Left cardiac atrium (tissue), 4 donors: ENCODE measurements at places on chromosomes 5 and 9. TPM values are rescaled to one million over a fixed set of nuclear protein-coding genes. Genes with fewer than 3 reads are reported as not detected.

SAPCD2 gene
- 0.39 TPM for total RNA-seq

NDUFA8 gene
- 221 TPM for total RNA-seq

GRCh38 chr5:68334553-68334886 is 119.0 kb downstream of the PIK3R1 start:
- no peak for DNase-seq

DNA sequence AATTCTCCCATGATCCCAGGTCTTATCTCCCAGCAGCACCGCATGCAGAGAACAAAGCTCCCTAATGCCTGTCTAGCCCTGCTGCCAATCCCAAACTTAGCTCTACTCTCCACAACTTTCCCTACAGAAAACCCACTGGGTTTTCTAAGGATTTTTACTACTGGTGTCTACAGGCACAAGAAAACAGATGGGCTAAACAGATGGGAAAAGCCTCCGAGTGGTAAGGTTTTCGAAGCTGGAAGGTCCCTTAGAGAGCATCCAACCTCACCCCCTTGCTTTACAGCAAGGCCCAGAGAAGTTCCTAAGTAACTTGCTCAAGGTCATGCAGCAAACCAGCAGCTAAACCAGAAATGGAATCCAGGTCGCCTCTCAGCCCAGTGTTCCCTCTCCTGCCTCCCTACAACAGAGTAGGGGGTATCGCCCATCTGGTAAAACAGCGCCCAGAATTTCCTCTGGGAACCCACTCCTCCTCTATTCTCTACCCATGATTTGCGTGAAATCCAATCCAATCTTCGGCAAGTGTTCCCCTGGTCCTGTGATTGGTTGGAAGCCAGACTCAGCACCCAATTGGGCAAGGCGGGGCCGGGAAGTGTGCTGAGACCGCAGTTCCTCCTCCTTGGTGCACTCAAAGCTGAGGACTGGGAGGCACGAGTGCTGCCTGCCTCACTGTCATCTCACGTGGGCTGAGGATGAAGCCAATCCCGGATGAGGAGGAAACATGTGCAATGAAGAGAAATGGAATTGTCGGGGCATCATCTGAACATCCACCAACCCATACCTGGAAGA is 20.8 kb downstream of the CPLX2 start:
- DNase-seq, result no peak

CER1 gene
- total RNA-seq, result not detected

ROR2 gene
- total RNA-seq, result 25.4 TPM

GRCh38 chr5:65086234-65086890 is 317.6 kb downstream of the CWC27 start:
- no peak for DNase-seq

- no peak for DNase-seq
These were observed 730.0 kb upstream of the ADAMTS16 start for GRCh38 chr5:4410151-4410550.

DNA sequence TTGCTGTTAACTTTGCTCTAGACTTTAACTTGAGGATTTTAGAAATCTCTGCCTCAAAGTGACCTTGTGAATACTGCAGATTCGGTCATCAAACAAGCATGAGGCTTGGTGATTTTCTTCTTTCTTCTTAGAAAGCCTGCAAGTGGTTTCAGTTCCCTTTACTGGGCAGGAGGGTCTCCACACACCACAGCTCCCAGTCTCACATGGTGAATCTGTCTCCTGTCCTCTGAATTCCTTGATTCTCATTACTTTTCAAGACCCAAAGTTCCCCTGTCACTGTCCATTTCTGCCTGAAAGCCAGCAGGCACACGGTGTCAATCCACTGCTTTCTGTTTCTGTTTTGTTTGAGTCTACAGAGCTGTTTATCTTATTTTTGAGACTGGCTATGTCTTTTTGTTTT is 14.1 kb downstream of the HSPB3 start:
- no peak for DNase-seq

MEIKIN gene
- not detected for total RNA-seq

DNA sequence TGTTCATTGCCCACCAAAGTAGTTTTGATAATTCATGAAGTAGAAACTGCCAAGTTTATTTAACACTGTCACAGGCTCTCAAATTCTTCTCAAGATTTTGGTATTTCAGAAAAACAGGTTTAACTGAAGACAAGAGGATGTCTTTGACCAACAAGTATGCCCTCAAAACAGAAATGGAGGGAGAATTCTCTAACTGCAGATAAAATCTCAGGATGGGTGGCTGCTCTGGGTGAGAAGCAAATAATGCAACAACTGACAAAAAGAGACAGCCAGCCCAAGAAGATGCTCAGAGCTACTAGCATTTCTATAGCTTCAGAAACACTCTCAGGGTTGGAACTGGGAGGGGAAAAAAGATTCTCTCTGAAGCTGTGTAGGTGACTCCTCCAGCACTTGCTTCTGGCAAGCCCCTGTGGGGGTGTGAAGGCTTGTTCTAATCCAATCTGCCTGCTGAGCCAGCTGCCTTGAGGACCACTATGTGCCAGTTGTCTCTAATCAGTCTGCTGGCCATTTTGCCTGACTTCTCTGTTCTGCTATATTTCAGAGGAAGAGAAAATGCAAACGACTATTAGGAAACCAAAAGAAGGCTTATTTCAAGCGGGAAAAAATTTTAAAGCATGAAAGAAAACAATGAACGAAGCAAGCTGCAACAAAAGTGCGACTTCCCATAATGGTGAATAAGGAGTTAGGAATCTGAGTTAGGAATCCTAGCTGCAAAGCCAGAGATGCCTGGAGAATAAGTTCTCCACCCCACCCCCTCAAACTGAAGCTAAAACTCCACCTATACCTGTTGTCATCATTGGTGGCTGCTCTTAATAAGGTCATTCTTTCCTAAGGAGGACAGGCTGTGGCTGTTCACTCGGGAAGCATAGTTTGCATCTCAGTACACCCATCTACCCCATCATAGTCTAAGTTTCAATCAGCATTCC is 147.5 kb downstream of the GNAQ start:
- no peak for DNase-seq

IFNE gene
- not detected for total RNA-seq

GRCh38 chr9:69081261-69081660 is 45.7 kb downstream of the FXN start:
- no peak for DNase-seq

- DNase-seq, result no peak
These were observed 215.7 kb upstream of the ZNF608 start for GRCh38 chr5:124962111-124962510.

DNA sequence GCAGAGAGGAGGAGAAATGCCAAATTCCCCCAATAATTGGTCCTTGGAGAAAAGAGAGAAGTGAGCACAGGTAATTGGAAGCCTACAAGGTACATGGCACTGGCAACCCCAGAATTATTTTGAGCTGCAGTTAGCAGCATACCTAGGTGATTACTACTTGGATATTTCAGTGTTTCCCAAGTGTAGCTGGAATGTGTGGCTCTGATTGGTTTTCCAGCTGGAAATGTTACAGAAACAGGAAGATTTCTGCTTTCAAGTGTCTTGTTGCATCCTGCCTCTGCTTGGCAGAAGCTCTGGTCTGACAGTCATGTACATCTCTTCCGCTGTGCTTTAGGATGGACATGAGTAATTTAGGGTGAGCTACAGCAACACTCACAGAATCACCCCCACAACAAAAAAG is 262.1 kb downstream of the ENC1 start:
- DNase-seq, result no peak

- DNase-seq, result no peak
These were observed 82.3 kb downstream of the SPTLC1 start for GRCh38 chr9:92032891-92033290.

DNA sequence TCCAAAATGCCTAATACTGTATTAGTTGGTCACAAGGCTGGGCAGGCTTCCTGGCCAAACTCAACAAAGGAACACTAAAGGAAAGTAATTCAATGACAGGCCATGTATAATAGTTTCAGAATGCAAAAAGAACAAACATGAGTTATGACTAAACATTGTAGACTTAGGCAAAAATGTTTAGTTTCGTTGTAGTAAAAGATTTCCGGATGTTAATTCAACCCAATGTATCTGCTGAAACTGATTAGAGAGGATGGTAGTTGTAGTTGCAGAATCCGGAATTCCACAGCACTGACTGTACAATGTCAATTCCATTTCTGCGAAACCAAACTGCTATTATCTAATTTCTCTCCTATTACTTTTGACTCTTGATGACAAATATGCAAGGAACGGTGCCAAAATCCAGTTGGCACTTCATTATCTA is 117.9 kb upstream of the FST start:
- peak; percentile 20 for DNase-seq

- DNase-seq, result peak; percentile 31
These were observed 150.1 kb downstream of the OSTF1 start for GRCh38 chr9:75238311-75238976.

DNA sequence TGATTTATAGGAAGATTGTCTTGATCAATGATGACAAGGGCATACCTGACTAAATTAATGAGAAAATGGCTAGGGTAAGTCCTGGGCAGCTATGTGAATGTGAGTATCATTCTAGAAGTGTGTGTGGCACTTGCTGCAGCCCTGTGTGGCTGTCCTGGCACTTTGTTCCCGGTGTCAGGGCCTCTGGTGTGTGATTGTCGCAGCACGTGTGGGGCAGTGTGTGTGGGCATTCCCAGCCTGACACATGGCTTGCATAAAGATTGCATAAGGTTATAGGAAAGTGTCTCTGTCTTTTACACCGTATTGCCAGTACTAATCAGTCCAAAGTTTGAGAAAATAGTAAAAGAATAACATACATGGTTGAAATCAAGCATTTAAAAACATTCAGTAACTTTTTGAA is 74.4 kb downstream of the TRIO start:
- DNase-seq, result no peak

- peak; percentile 34 for DNase-seq
These were observed 10.4 kb downstream of the PTCH1 start for GRCh38 chr9:95506428-95506677.

- peak; percentile 19 for DNase-seq
These were observed 49.8 kb downstream of the DBH start for GRCh38 chr9:133685653-133686609.

SH3RF2 gene
- total RNA-seq, result 56.2 TPM

DNA sequence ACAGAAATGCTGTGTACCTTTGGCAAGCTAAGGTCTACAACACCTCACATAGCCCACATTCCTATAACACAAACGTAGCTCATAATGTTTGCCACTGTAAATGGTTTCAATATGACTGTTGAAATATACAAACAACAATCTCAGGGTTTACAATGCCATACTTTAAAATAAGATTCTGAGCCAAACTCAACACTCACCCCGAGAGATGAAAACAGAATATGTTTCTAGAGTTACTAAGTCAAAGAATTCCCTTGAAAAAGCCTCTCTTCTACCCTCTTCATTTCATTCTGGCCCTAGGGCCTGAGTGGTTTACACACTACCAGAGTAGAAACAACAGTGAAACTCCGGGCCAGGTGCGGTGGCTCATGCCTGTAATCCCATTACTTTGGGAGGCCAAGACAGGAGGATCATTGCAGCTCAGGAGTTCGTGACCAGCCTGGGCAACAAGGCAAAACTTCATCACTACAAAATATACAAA is 72.6 kb downstream of the MYO10 start:
- no peak for DNase-seq

DNA sequence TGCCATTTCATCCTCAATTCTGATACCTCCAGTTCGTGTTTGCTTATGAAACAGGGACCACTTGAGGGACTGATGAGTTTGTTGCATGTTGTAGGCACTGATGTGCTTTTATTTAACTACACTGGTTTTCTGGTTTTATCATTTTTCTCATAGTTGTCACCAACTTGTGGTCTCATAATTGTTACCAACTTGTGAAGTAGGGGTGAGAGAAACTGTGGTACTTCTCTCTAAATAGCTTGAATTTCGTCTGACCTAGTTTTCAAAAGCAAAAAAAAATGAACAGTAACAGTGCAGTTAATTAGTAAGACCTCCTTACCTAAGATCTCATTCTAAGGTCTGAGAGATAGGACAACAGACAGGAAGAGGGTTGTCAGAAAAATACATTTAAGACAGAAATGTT is 78.0 kb downstream of the ANXA2R start:
- no peak for DNase-seq

GRCh38 chr9:77392328-77392727 is 215.0 kb downstream of the VPS13A start:
- no peak for DNase-seq

DNA sequence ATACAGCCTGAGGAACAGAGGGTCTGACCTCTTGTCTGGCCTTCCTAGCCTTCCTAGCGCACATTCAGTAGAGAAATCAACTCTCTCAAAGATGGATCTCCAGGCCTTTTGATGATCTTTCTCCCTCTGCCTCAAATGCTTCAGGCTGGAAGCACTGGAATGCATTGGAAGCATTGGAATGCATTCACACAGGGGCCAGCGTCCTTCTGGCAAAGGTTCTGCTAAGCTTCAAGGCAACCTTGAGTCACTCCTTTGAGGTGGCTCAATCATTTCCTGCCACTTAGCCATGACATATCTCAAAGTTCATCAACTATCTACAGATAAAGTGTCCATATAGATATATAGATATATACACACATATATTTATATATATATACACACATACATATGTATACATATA is 42.9 kb downstream of the OR2K2 start:
- no peak for DNase-seq

GRCh38 chr9:93450945-93451815 is at the start of gene FAM120A:
Gene FAM120A, plus strand, starts transcription at chr9:93451685. Its CDS starts 231 bp downstream, at chr9:93451916.
- peak; percentile 82 for DNase-seq

- DNase-seq, result no peak
These were observed 2.2 kb downstream of the RAD1 start for GRCh38 chr5:34913072-34913471.

- DNase-seq, result no peak
These were observed 77.3 kb downstream of the WNK2 start for GRCh38 chr9:93261281-93261680.

IFNK gene
- not detected for total RNA-seq

NUTM2F gene
- total RNA-seq, result not detected

- DNase-seq, result no peak
These were observed 324.6 kb downstream of the TMEM232 start for GRCh38 chr5:110401881-110402280.

DNA sequence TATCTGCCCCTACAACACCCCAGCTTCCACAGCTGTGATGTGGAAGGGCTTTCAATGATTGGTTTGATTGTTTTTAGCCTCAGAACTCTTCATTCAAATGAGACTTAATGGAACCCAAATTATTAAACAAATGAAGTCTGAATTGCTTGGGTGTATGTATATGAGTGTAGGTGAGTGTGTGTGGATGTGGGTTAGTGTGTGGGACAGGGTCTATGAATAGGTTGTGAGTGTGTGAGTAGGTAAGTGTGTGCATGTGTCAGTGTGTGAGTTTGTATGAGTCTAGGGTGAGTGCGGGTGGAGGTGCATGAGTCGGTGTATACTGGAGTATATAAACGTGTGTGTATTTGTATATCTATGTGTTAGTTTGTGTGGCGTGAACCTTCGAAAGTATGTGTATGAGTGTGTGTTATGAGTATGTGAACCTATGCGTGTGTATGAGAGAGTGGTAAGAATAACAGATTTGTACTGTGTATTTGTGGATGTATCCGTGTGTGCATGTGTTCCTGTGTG is 26.9 kb downstream of the COL15A1 start:
- no peak for DNase-seq
